Muscle of leg (tissue), 16 donors: ENCODE measurements at places on chromosomes 16 and 17. TPM values are rescaled to one million over a fixed set of nuclear protein-coding genes. Genes with fewer than 3 reads are reported as not detected.

DNA sequence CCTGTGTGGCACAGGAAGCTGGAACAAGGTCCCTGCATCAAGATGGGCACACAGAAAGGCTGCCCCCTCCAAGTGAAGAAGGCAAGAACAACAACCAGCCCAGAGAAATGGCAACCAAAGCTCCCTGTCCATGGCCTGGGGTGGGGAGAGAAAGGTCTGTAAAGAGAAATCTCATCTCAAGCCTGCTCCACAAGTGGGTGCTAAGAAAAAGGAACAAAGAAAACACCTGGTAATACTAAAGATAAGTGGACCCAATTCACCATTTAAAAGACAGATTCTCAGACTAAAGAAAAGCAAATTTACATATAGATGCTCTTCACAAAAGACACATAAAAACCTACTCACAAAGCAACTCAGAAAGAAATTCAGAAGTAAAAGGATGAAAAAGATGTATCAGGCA is 107.4 kb downstream of the PARN start:
- DNase-seq: no peak

GRCh38 chr16:22977294-22977697 is 163.3 kb downstream of the HS3ST2 start:
- peak; percentile 16 for DNase-seq

Gene MPP3
- polyA plus RNA-seq: 6.3 TPM

Gene PPP4C
- 77.4 TPM for polyA plus RNA-seq

Gene NPIPA5
- 0.92 TPM for polyA plus RNA-seq

Gene NPIPA7
- polyA plus RNA-seq: 8.4 TPM

Gene GPR139
- not detected for polyA plus RNA-seq

GRCh38 chr16:10090816-10091215 is 91.4 kb downstream of the GRIN2A start:
- DNase-seq: no peak

GRCh38 chr17:40024901-40025300 is 9.7 kb downstream of the CSF3 start:
- DNase-seq: no peak

- DNase-seq: no peak
Observed at GRCh38 chr17:21008160-21008915, 34.5 kb downstream of the USP22 start.

DNA sequence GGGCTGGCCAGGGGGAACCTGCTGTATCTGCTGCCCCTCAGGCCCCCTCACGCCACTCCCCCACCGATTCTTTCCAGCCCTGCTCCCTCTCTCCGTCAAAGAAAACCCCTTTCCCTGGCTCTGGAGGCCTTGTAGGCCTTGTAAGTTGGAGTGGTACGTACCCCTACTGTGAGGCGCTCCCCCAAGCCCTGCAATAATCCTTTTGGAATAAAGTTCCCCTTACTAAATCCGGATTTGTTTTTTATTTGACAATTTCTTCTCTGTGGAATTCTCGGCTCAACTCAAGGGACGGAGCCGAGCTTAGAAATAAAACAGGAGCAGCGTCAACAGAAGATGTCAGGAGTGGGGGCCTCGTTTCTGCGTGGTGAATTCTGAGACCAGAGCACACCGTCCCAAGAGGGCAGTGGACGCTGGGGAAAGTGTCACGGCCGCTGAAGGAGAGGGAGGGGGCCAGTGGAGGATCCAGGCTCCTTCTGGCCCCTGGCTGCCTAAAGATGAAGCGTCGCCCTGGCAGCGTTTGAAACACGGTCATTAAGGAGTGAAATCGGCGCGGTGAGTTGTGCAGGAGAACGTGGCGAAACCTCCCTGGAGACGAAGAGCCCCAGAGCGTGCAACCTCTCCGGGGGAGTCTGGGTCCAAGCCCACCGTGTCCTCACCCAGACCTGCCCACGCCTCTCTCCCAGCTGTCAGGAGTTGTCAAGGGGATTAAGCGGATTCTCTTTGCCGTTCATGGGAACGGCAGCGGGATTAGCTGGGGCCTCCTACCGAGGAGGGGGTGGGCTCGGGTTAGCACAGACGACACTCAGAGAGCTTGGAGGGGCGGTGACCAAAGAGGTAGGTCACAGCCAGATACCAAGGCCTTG is 47.0 kb downstream of the SLC7A5 start:
- DNase-seq: peak; percentile 74

Gene TMEM256
- polyA plus RNA-seq: 58.2 TPM

Gene ZG16
- polyA plus RNA-seq: not detected

Gene MYH2
- 53.3 TPM for polyA plus RNA-seq

Gene GFAP
- 0.12 TPM for polyA plus RNA-seq

DNA sequence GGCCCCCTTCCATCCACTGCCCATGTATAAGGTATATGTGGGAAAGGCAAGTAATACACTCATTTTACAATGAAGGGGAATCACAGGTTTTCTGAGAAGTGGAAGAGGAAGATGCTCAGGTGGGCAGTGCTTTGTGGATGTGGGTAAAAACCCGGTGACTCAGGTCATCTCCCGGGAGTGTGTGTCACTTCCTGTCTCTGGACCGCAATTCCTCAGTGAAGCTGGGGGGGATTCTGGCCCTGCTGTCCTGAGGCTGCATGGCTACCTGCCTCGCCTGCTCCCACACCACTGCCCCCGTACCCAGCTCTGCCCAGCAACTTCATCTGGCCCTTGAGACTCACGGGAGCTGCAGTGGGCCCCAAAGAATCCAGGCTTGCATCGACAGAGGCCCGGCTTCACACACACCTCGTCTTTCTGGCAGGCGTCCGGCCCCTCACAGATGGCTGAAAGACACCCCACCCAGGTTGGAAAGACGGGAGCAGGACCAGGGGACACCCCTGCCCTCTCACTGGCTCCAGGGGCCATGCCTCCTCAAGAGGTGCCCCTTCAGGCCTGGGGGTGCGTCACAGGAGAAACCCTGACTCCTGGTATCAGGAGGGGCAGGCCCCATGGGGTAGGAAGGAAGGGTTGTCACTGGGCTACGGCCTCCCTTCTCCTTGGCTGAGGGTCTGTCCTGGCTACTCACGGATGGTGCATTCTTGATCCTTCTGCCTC is 882 bp downstream of the SCARF1 start:
- DNase-seq: peak; percentile 38

Gene PYCARD
- polyA plus RNA-seq: 5.9 TPM

Gene IGF2BP1
- 16.8 TPM for polyA plus RNA-seq

DNA sequence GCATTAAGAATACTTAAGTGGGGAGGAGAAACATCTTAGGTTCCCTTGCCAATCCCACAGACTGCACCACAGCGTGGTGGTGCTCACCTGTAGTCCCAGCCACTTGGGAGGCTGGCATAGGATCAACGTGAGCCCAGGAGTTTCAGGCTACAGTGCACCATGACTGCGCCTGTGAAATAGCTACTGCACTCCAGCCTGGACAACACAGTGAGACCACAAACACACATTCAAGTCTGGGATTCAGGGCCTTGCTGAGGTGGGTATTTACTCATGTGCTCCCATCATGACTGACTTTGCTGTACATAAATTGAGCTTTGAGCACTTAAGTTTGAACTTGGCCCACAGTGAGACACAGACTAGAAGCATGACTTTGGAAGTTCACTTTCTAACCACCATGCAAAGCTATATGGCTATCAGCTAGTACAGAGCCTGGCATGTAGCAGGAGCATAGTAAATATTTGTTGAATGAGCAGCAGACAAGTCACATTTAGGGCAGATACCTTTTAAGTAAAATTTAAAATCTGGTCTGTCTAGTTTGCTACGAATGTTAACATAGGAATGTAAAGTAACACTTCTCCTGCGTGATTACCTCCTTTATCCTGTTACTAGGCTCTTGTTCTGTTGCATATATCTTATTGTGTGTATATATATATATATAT is 33.5 kb downstream of the CEP95 start:
- DNase-seq: no peak

- DNase-seq: no peak
Observed at GRCh38 chr17:12536472-12536871, 129.2 kb upstream of the MYOCD start.

- DNase-seq: no peak
Observed at GRCh38 chr17:35735036-35735805, 3.8 kb downstream of the RASL10B start.

- DNase-seq: no peak
Observed at GRCh38 chr17:67053438-67054000, 9.2 kb downstream of the CACNG1 start.

- peak; percentile 86 for DNase-seq
Observed at GRCh38 chr16:19696328-19696727, 21.7 kb downstream of the KNOP1 start.

Gene SMIM5
- 12.1 TPM for polyA plus RNA-seq

- peak; percentile 19 for DNase-seq
Observed at GRCh38 chr17:55436224-55437158, 14.9 kb upstream of the MMD start.

Gene ABCC3
- polyA plus RNA-seq: 8.0 TPM
